ENCODE measurements at places on chromosomes 2 and 18. TPM values are rescaled to one million over a fixed set of nuclear protein-coding genes. Genes with fewer than 3 reads are reported as not detected.
A peak's percentile ranks its signal among the peaks of the same experiment; 100 is the strongest.

The SRD5A2 gene
- total RNA-seq = not detected

The CAVIN2 gene
- 0.03 TPM for total RNA-seq

GRCh38 chr2:164903951-164904350 lies 51.4 kb downstream of the SLC38A11 start:
- peak; percentile 25 for DNase-seq

- DNase-seq = no peak
Observed at GRCh38 chr2:229832510-229832898, 89.3 kb downstream of the TRIP12 start.

DNA sequence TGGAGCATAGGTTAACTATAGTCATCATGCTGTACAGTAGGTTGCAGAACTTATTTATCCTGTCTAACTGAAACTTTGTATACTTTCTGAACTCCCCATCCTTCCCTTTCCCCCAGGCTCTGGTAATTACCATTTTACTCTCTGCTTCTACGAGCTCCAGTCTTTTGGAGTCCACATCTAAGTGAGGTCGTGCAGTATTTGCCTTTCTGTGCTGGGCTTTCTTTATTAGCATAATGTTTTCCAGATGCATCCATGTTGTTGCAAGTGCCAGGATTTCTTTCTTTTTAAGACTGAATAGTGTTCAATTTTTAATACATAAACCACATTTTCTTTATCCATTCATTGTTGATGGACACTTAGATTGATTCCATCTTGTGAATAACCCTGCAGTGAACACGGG lies 464.1 kb downstream of the TGIF1 start:
- no peak for DNase-seq

DNA sequence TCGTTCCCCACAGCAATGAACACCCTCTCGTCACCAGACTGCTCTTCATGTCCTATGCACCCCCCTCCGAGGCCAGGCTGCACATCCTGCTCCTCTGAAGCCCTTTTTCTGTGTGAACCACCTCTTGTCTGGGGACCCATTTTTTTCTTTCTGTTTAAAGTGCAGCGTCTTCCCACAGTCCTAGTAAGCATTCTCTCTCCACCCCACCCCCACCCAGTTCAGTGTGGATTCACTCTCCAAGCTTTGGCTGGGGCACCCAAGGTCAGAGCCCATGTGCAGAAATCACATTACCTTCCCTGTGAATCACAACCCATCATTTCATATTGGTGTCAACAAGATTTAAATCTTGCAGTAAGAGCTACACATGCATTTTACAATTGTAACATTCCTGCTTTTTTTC lies 26.4 kb upstream of the PKDCC start:
- DNase-seq = no peak

All from HT1080 (cell line).